Thoracic aorta endothelial cell (primary cell): ENCODE measurements at places on chromosomes 5 and 9. TPM values are rescaled to one million over a fixed set of nuclear protein-coding genes. Genes with fewer than 3 reads are reported as not detected.

The UCK1 gene
- 14.4 and 15.4 TPM in 2 replicates for total RNA-seq

The PCDHA1 gene
- total RNA-seq = not detected in 2 replicates

The F12 gene
- 1.7 and 1.9 TPM in 2 replicates for total RNA-seq

The PCDHA12 gene
- under 0.01 TPM in 1 of 2 replicates, not detected in the other for total RNA-seq

The EFNA5 gene
- 23.8 and 25.8 TPM in 2 replicates for total RNA-seq

The BARHL1 gene
- not detected in 2 replicates for total RNA-seq

The PPP1R2B gene
- total RNA-seq = under 0.01 and 0.07 TPM in 2 replicates

The SLC36A1 gene
- total RNA-seq = 7.2 and 8.5 TPM in 2 replicates

The KIF4B gene
- total RNA-seq = 0.29 and 1.7 TPM in 2 replicates

The ALDH1A1 gene
- 57.0 and 116 TPM in 2 replicates for total RNA-seq

The PCDHGA4 gene
- total RNA-seq = 2.2 and 5.2 TPM in 2 replicates

The FAXDC2 gene
- total RNA-seq = 3.6 and 4.1 TPM in 2 replicates

The CCNJL gene
- total RNA-seq = 4.0 TPM in 2 replicates

The NR6A1 gene
- total RNA-seq = 0.27 and 1.2 TPM in 2 replicates

The RNF183 gene
- total RNA-seq = not detected in 2 replicates

The TRAPPC13 gene
- total RNA-seq = 29.4 and 34.4 TPM in 2 replicates

The EIF4E1B gene
- total RNA-seq = not detected in 2 replicates

The SLC6A19 gene
- not detected in 2 replicates for total RNA-seq

The SEMA6A gene
- 1.1 and 1.6 TPM in 2 replicates for total RNA-seq

The PAXX gene
- 16.6 and 17.4 TPM in 2 replicates for total RNA-seq

The PLCXD3 gene
- under 0.01 and 0.13 TPM in 2 replicates for total RNA-seq

The BHMT2 gene
- 0.13 and 0.22 TPM in 2 replicates for total RNA-seq

The ST8SIA4 gene
- total RNA-seq = 3.1 and 5.3 TPM in 2 replicates

The SLC34A1 gene
- total RNA-seq = not detected in 2 replicates

The TMC1 gene
- total RNA-seq = 2.2 and 3.2 TPM in 2 replicates

The ADGRD2 gene
- not detected in 2 replicates for total RNA-seq

The NR2F1-AS1 gene
- 19.1 and 21.5 TPM in 2 replicates for total RNA-seq

The NPR2 gene
- 13.7 and 17.1 TPM in 2 replicates for total RNA-seq

The MYORG gene
- 2.8 and 5.2 TPM in 2 replicates for total RNA-seq
